ENCODE measurements at places on chromosomes 1 and 21. TPM values are rescaled to one million over a fixed set of nuclear protein-coding genes. Genes with fewer than 3 reads are reported as not detected.

Gene MED8
- total RNA-seq, result 73.3 TPM

Gene AIRE
- total RNA-seq, result under 0.01 TPM

Gene NEGR1
- total RNA-seq, result 22.6 TPM

Gene CDCP2
- total RNA-seq, result 0.30 TPM

Gene FMO5
- 0.32 TPM for total RNA-seq
